GM18507 (cell line): ENCODE measurements at places on chromosomes 1 and 21.

- no peak for DNase-seq
These were observed 59.6 kb upstream of the CSF3R start for GRCh38 chr1:36542024-36542961.

GRCh38 chr1:176976225-176976624, 188.3 kb downstream of the ASTN1 start:
- no peak for DNase-seq

- no peak for DNase-seq
These were observed 12.3 kb upstream of the PHC2 start for GRCh38 chr1:33443080-33443704.

GRCh38 chr21:16592381-16592780, 862.6 kb downstream of the USP25 start:
- no peak for DNase-seq

GRCh38 chr21:41147096-41147978, 20.6 kb upstream of the BACE2 start:
- no peak for DNase-seq

- no peak for DNase-seq
These were observed 881.4 kb upstream of the B3GALT2 start for GRCh38 chr1:194067772-194068171.

- no peak for DNase-seq
These were observed 24.7 kb downstream of the FMO3 start for GRCh38 chr1:171115280-171115897.

DNA sequence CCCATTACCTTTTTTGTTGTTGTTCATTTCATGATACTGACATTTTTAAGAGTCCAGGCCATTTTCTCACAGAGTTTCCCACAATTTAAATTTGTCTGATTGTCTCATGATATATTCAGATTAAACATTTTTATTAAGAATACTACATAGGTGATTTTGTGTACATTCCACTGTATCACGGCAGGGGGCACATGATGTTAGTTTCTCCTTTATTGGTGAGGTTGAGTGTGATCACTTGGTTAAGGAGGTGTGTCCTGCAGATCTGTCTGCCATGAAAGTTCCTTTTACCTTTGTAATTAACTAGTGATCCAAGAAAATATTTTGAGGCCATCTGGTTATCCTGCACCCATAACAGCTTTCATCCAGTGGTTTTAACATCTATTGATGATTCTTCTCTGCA, 11.8 kb downstream of the RTCA start:
- DNase-seq: no peak

DNA sequence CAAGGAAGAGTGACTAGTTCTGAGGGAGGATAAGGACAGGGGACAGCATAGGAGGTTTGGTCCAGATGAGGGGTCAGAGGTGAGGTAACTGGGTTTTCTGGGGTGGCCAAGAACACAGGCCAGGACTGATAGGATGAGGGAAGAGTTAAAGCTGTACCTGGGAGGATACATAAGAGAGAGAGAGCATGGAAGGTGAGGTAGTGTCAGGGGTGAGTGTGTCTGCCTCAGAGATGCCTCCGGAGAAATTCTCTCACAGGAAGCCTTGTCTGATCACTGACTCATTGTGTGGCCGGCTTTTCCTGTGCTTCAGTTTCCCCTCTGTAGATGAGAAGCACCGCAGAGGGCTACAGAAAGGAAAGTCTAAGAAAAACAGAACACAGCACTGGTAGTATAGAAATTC, 40.2 kb downstream of the FASLG start:
- DNase-seq: no peak

- DNase-seq: no peak
These were observed 23.3 kb downstream of the KDM4A start for GRCh38 chr1:43673261-43673660.

- no peak for DNase-seq
These were observed 481.8 kb downstream of the USP25 start for GRCh38 chr21:16211339-16212303.

- no peak for DNase-seq
These were observed 23.6 kb downstream of the ACTA1 start for GRCh38 chr1:229410370-229410691.

DNA sequence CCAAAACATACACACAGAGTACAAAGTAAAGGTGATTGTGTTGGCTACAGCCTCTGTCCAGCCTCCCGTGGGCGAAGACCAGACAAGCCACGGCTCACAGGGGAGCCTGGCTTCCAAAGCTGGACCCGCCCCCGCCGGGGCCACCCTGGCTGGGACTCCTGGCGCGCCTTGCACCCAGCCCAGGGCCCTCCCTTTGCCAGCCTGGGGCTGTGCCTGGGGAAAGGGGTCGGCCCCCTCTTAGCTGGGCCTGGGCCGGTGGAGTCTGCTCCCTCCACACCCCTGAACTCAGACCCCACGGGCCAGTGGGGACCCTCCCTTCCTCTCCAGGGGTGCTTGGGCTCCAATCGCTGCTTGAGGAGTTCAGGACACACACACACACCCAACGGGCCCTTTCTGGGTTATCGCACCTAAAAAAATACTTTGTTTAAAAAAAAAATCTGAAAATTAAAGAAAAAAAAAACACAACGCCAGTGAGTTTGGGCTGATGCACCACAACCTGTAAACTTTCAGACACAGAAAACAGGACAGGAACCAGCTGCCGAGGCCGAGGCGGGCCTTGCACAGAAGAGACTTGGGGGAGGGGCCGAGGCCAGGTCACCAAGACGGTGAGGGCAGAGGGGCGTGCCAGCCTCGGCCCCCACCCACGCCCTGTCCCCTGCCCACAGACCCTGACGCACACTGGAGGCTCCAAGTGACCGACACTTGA, 56.3 kb downstream of the KCNAB2 start:
- DNase-seq: no peak

DNA sequence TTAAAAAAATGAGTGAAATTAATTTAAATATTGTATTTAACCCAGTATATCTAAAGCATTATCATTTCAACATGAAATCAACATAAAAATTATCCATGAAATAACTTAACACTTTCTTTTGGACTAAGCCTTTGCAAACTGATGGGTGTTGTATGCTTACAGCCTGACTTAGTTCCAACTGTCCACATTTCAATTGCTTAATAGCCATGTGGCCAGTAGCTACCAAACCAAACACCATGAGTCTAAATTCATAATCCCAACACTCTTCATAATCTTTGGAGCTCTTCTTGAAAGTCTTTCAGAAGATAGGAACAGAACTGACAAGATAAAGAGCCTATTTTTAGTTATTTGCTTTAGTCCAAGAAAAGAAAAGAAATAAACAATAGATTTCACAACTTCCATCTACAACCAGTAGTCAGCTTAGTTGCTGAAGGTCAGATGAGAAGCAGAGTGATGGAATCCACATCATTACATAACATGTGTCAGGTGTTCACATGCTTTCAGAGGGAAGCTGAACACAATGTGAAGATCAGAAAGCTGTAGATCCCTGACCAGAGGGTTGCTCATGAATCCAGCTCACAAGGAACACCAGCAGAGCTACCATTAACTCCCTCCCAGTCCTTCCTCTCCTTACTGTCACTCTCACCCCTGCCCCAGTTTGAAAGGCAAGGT, 144.0 kb upstream of the ZNF648 start:
- no peak for DNase-seq

DNA sequence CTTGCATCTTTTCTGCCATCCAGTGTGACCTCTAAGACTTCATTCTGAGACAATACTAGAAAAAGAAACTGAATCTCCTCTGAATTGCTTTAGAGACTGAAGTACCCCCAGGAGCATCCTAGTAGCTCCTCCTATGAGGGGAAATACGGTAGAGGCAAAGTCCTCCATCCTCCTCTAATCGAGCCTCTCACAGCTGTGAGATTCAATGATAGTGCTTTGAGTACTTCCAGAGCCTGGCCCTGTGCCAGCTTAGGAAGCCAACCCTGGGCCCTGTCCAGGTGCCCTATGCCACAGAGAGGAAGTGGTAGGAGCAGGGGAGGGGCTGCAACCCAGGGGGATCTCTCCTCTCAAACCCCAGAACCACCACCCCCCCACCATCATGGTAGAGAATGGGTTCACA, 10.7 kb downstream of the RORC start:
- DNase-seq: no peak

GRCh38 chr1:93446837-93447451, 974 bp upstream of the FNBP1L start:
- no peak for DNase-seq

GRCh38 chr1:116110567-116111523, at the start of gene MAB21L3:
TSS of gene MAB21L3 (plus strand) at chr1:116111399. CDS start at chr1:116112616, 1,217 bp downstream.
- DNase-seq: peak; percentile 26

- no peak for DNase-seq
These were observed 14.9 kb downstream of the ABCA4 start for GRCh38 chr1:94105957-94106529.

GRCh38 chr1:232528472-232529089, 101.4 kb downstream of the SIPA1L2 start:
- DNase-seq: no peak

- no peak for DNase-seq
These were observed 82.6 kb downstream of the GRIK1 start for GRCh38 chr21:29857150-29857549.

DNA sequence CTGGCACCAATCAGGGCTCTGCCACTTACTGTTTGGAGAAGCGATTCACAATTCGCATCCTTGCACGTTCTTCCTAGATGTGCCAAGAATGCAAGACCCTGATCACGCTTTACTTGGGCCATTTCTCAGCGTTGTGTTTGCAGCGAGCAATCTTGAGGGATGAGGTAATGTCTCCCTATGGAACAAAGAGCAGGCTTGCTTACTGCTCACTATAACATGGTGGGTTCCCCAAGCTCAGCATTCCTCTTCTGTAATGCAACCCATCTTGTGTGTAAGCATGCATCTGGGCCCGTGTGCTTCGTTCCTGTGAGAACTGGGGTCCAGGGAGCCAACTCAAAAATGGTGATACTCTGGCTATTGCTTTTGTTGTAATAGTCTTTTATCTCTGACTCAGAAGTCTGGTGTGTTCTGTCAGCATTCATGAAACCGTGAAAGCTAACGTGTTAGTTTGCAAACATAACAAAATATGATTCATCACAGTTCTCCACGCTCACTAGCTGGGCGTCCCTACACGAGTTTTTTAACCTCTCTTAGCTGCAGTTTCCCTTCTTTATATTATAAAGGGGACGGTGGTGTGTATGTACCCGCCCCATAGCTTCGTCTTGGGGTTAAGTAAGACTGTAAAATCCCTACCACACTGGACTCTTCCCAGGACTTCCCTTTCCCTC, 33.3 kb downstream of the DNTTIP2 start:
- DNase-seq: no peak

DNA sequence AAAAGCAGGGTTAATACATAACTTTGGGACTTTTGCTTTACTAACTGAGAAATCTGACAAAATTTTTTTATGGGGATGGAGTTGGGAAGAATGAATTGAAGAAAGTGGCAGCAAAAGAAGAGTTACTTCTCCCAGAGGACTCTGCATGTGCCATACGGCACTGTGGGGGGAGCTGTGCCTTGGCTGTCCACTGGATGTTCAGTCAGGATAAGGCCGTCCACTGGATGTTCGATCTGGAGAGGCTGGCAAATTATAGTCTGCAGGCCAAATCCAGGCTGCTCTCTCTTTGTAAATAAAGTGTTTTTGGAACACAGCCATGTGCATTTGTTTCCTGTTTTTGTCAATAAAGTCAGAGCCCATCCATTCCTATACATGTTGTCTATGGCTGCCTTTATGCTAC, 4.5 kb upstream of the MAP3K7CL start:
- no peak for DNase-seq

DNA sequence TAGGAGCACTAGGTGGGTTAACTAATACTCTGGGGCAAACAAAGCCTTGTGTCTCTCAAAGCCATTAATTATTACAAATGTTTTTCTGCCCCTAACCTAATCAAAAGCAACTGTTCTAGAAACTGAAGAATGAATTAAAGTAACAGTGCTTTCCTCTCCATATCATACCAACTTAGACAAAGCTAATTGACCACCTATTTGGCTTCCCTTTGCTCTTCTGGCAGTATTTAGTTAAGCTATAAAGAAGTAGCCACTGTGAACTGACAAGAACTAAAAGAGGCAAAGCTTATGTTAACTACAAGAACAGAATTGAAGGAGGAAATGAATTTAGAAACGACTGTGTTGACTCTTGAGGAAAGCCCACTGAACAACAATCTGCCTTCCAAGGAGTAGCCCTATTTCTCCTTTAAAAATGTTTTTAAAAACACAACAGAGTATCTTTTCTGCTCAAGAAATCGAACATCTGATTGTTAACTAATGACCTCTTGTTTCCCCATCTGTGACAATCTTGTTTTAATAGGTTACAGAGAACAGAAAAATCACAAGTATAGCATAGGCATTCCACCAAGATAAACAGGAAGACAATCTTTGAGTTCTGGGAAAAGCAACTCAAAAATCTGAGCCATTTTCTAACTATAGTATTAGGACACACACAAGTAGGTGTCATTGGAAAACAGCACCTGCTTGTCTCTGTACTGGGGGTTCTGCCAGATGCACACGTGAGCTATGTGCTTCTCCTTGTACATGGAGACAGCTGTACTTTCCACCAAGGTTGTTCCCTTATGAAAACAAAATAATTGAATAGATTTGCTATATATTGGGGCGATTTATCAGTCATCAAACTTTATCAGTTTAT, 3.1 kb upstream of the EGLN1 start:
- DNase-seq: no peak

DNA sequence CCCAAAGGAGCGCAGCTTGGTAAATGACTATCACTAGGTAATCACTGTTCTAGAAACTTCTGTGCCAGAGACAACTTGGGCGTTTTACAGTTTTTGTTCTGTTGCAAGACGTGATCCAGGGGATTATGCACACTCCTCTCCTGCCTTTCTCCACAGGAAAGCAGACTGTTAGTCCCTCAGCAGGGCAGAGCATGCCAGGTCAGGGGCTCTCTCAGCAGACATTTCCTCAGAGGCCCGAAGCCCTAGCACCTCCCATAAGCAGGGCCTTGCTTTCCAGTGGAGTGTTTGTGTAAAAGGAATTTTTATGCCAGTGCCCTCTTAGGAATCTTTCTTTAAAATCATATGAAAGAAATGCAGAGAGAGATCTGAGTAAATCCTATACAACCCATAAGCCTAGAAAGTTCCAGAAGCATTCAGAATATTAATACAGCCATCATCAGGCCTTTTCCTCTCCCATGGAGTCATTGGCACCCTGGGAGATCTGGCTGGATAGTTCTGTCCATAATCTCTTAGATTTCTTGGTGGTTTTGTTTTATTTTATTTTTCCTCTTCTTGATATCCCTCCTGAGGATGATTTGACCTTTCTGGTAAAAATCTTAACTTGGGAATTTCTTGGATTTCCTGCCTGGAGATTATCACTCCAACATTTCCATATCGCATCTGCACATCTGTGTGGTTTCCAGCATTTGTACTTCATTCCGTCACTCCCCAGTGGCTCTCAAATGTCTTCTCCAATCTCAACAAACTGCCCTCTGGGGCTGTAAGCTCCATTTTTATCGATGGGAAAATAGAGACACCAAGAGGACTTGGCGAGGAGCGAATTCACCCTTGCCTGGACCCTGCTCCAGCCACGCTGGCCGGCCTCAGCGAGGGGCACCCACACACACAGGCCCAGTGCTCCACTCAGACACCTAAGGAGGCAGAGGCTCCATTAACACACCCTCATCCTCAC, 116.1 kb downstream of the PSMG1 start:
- DNase-seq: no peak

- no peak for DNase-seq
These were observed 63.7 kb downstream of the ERICH3 start for GRCh38 chr1:74609810-74610371.
